ENCODE measurements at places on chromosomes 13 and 19.

DNA sequence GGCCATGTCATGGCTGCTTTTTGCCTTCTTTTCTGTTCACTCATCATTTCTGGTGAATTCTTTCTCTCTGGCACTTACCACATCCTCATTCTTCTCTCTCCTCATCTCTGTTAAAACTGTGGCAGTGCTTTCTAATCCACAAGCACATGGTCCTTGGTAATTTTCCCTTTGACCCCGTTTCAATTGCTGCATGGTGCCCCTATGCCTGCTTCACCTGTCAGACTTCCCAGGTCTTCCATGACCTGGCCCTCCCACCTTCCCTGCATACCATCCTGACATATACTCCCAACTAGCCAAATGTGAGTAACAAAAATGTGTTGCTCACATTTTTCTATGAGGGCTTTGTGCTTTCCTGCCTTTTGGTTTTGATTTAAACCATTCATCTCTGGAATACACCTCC is 286.5 kb downstream of the MTUS2 start:
- no peak for DNase-seq

- no peak for DNase-seq
These were observed 42.2 kb downstream of the COL4A1 start for GRCh38 chr13:110264685-110265275.

DNA sequence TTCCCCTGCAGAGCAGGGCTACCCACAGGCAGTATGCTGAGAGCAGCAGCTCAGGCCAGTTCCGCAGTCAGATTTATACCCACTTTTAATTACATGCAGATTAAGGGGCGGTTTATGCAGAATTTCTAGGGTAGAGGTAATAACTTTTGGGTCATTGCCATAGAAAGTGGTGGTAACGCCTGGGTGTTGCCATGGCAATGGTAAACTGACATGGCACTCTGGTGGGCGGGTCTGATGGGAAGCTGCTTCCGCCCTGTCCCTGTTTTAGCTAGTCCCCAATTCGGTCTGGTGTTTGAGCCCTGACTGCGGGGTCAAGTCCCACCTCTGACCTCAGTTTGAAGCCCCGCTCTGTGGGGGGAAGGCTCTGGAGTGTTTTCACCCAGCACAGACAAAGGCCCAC is 141.1 kb upstream of the VSTM2B start:
- DNase-seq = no peak

DNA sequence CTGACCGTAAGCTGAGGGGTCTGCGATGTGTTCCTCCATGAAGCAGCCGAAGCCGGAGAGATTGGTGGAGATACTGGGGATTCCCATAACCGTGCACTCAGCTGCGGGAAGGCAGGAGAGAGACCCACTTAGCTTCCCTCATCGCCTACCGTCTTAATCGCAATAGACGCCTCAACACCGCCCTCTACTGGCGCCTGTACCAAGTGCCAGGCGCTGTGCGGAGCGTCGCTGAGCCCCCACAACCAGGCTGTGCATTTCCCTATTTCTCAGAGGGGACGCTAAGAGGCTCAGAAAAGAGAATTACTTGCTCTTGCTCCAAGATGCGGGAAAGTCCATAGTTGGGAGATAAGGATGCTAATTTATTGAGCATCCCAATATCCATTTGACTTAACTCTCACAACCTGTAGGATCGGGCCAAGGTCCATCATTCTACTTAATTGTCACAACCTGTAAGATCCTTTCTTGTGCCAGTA is 5.8 kb downstream of the FTL start:
- peak; percentile 92 for DNase-seq

GRCh38 chr19:35896643-35897040 is 3.7 kb downstream of the NFKBID start:
- DNase-seq = no peak

DNA sequence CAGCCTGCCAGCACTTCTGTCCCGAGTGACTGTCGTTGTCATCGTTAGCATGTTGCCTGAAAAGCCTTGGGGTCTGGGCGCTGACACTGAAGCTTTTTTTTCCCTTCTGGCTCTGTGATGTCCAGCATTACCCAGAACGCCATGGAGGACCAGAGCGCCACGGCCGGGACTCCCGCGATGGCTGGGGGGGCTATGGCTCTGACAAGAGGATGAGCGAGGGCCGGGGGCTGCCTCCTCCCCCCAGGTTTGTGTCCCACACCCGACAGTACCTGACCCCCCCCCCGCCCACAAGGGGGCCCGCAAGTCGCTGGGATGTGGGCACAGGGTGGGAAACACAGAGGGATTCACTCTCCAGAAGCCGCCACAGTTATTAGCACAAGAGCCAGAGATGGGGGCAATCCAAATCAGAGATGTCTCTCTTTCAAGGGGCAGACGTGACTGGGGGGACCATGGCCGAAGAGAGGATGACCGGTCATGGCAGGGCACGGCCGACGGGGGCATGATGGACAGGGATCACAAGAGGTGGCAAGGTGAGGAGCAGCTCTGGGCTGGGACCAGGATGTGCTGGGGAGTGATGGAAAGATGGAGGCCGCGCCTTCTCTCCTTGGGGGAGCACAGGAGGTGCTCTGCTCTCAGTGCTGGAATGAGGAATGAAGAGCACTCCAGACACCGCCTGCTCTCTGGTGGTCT is 13.2 kb downstream of the MICOS13 start:
- DNase-seq = no peak

DNA sequence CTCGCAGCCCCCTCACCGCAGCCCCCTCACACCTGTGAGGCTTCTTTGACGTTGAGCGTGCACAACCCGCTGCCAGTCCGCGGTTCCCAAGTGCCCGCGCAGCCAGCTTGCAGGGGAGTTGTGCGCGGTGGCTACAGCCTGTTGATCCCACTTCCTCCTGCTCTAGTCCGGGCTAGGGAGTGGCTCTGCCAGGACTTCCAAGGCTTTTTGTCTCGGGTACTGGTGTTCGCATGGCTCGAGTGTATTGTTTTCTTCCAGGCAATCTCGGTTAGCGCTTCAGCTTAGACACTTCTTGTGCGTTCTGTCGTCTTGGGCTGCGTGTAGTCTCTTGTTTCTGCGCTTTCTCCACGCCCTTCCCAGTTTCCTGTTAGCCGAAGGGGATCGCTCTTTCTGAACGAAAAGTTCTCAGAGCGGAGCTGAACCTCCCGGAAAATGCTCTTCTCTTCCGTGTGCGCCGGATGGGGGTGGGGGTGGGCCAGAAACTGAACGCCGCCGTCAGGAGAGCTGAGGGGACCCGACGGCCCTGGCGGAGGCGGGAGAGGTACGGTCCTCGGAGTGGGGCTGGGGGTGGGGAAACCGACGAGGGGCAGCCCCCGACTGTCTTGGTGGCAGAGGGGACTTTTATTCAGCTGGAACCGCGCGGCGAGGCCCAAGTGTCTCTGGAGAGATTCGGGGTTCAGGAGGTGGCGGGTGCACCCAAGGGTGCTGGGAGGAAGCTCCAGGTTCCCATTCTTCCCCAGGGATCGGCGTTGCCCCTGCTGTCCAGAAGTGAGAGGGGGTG is 697 bp upstream of the DGKH start:
- DNase-seq = peak; percentile 76

DNA sequence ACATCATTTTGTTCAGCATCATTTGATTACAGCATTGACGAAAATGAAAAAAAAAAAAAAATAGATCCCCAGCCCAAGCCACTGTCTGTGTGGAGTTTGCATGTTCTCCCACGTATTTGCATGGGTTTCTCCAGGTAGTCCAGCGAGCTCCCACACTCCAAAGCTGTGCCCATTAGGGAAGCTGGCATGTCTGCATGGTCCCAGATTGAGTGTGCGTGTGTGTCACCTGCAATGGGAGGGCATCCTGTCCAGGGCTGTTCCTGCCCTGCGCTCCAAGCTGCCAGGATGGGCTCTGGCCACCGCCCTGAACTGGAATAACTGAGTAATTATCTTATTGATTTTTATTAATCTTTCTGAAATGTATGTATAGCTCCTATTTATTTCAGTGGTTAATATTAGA is 88.6 kb downstream of the KLF12 start:
- DNase-seq = no peak

DNA sequence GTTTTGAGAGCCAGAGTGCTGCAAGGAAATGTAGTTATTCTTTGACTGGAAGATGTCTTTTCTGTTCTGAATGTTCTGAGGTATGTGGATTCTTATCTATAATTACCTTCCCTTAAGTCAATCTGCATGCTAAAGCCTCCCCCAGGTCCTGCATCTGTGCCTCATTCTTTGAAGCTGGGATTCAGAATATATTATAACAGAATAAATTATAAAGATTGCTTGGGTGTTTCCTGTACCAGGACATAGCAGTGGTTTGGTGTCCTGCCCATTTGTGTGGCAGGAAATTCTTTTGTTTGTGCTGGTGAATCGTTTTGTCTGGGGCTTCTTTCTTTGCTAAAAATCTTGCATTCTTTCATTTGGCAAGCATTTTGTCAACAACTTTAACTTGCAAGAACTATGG is 60.2 kb downstream of the ITGBL1 start:
- DNase-seq = no peak

- no peak for DNase-seq
These were observed 170.1 kb downstream of the OXGR1 start for GRCh38 chr13:96824140-96824539.

GRCh38 chr13:20995245-20995838 is 66.0 kb downstream of the LATS2 start:
- no peak for DNase-seq

DNA sequence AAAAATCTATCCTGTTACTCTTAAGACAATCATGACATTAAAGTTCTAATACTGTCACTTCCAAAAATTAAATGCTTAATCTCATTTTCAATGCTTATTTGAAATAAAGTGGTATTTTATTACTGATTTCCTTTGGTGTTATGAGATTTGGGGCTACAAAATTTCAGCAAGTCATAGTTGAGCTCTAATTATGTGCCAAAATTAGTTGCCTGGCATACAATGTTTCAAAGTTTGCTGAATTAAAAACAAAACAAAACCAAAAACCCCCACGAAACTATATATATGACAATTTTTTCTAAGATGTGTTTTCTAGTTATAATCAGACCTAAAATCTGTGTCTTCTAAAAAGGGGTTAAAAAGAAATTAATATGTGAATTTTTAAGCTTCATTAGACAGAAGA is 62.2 kb downstream of the KCNRG start:
- no peak for DNase-seq

DNA sequence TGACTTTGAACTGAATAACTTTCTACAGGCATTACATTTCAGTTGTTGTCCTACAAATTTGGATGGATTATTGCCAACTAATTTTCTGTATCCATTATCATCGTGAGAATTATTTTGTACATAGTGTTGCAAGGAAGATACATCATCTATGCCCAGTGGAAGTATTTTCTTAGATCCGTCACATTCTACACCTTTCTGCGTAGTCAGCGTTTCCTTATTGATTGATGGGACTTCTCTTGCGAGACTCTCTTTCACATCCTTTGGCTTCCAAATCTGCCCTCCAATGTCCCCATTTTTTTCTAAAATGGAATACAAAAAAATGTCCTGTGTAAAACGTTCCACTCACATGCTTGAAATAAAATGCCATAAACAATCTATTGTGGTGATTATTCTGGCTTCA is 9.2 kb downstream of the ZIM3 start:
- no peak for DNase-seq

DNA sequence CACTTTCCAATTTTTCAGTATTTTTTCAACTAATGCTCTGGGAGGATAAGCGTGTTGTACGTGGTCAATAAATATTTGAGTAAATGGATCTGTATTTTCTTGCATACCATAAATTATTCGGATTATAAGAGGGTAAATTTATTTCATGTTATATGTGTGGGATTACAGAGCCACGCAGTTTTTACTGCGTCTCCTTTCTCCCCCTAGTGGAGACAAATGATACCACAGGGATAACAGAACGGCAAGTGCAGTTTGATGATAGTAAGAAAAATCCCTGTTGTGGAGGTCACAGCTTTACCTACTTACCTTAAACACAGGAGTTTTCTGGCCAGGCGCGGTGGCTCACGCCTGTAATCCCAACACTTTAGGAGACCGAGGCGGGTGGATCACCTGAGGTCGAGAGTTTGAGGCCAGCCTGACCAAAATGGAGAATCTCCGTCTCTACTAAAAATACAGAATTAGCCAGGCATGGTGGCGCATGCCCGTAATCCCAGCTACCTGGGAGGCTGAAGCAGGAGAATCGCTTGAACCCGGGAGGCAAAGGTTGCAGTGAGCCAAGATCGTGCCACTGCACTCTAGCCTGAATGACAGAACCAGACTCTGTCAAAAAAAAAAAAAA is 16.8 kb downstream of the MBD3L2B start:
- no peak for DNase-seq

DNA sequence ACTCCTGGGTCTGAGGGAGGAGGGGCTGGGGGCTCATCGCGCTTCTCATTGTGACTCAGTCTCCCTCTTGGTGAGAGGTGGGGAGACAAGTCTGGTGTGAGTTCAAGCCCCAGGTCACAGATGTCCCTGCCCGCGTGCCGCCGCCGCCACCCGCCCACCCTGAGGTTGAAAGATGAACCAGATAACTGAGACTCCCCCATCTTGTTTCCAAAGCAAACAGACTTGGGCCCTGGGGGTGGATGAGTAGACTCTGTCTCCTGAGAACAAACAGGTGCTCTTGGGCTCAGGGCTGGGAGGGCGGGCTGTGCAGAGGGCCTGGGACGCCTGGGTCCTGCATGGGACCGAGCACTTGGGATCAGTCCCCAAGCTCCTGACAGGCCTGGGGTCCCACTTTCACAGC is 567 bp downstream of the SBK2 start:
- DNase-seq = no peak

DNA sequence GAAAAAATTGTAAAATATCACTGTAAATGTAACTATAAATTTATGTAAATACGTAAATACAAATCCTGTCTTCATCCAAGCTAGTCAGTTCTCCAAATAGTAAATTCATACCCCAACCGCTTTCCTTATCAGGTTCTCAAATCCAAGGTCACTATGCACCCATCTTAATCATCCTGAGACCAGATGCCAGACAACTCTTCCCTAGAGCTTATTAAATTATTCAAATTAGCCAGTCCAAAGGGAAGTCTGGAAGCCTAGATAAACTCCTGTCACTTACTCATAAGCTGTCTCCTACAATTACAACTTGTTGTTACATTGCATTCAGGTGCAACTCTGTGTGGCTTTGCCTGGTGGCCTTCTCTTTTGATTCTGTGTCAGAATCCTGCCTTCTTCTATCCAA is 836.1 kb upstream of the PCDH20 start:
- DNase-seq = no peak

- DNase-seq = no peak
These were observed 4.2 kb downstream of the DIRAS1 start for GRCh38 chr19:2716722-2717637.

- DNase-seq = peak; percentile 48
These were observed 14.5 kb downstream of the FFAR2 start for GRCh38 chr19:35462476-35462953.

DNA sequence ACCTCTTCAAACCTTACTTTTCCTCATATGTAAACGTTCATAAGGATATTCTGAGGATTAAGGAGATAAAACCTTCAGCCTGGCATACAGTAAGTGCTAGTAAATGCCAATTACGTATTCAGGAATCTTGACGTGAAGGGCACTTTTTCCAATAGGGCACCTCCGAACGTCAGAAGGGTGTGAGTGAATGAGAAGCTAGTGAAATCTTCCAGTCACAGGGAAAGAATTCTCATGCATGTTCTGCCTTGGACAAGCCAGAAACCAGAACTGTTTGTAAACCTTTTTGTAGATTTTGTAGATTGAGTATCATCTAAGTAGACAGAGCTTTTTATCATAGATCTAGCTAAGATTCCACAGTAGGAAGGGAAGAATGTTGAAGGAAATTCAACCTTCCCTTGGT is 16.5 kb downstream of the DGKH start:
- no peak for DNase-seq

Data from DMS53 (cell line).